ENCODE measurements at places on chromosomes 4 and X.

DNA sequence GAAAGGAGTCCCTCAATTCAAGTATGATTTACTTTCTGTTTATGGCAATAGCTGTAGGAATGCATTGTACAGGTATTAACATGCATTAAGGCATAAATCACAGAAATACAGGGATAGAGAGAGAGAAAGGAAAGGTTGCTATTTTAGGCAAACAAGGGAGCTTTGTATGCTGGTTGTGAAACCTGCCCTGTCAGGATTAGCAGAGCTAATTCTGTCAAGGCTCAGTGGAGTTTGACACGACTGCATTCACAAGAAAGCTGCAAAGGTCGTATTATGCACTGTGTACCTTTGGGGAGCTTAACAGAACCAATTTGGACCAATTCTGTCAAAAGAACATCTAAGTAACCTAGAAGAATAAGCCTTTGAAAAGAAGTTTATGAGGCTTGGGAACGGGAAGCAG is 239.3 kb downstream of the GRIA2 start:
- DNase-seq = no peak

GRCh38 chrX:389021-389441 is 2.3 kb upstream of the PPP2R3B start:
- no peak for DNase-seq

DNA sequence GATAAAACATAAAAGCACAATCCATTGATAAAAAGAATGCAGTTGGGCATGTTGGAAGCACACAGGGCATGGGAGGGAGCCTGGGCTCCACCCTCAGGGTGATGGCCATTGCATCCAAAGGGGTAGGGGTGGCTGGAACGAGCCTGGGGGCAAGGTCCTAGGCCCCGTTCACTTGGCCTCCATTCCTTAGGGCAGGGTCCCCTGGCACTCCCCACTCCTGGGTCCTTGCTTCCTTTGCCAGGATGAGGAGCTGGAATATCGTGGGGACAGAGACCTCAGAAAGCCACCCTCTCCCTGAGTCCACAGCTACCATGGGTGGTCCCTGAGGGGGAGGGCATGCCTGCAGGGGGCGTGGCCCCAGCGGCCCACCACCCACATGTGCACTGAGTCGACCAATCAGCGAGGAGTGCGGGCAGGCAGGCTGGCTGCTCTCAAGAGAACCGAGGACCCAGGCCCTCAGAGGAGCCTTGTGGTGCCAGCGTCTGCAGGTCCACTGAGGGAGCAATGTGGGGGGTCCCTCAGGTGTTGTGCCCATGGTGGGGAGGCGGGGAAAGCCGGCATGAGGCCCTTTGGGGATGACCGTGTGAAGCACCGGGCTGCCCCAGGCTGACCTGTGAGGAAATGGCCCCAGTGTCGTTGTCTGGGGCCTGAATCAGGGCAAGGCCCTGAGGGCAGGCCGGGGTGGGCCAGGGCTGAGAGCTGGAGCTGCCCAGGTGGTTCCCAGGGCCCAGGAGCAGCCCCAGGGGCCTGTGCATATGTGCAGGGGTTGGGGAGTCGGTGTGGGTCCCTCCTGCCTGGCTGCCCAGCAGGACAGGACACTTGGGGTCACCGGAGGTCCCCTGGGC is 78.6 kb upstream of the AMELX start:
- DNase-seq = no peak

DNA sequence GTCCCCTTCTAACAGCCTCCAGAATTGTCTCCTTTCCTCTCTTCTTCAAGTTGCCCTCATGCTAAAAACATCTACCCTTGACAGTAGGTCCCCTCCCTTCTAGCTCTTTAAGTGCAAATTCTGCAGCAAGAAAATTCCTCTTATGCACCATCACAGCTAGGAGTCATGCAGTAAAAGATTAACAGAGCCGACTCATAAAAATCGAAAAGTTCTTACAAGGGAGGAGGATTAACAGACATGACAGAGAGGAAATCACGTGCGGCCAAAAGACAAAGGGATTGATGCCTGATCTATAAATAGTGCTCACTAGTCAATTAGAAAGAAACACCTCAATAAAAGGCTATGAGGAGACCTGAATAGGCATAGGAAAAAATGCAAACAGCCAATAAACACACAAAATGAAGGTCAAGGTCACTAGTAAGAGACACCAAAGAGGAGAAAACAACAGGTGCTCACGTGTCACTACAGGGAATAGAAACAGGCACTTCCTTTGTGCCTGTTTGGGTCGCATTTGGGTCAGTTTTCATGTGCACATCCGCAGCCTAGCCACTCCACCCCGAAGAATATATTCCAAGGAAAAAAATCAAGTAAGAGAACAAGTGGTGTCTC is 3.4 kb downstream of the RNF212 start:
- DNase-seq = no peak

DNA sequence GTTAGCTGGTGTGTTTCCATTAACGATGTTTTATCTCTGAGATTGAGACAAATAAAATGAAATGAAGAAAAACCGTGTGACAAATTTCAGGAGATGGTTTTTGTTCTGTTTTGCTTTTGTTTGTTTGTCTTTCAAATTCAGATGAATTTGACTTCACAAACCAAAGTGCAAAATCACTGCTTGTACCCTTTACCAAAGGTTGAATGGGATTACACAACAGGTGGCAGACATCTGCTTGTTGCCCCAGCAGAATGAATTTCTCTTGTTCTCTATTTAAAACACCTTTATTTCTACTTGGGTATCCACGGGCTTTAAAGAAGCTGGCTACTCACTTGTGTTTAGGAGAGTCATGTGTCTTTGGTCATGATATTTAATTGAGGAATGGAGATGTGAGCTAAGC is 239.7 kb upstream of the CLNK start:
- DNase-seq = no peak

DNA sequence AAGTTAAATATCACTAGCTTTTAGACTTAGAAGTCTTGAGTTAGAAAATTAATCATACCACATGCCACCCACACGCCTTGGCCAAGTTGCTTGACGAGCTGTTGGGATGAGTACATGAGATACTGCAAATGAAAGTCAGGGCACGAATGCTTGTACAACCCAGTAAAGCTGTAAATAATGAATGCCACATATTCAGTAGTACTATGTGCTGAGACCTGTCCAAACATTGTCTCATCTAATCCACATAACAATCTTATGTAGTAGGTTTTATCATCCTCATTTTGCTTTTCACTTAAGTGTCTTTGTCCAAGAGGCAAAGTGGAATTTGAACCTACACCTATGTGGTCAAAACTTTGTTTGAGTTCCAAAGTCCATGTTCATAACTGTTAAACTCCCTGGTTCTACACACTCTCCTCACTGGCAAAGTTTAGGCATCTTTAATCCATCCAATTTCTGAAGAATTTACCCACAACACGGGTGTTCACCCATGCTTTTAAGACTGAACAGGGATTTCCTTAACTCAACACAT is 74.1 kb downstream of the LDB2 start:
- no peak for DNase-seq

DNA sequence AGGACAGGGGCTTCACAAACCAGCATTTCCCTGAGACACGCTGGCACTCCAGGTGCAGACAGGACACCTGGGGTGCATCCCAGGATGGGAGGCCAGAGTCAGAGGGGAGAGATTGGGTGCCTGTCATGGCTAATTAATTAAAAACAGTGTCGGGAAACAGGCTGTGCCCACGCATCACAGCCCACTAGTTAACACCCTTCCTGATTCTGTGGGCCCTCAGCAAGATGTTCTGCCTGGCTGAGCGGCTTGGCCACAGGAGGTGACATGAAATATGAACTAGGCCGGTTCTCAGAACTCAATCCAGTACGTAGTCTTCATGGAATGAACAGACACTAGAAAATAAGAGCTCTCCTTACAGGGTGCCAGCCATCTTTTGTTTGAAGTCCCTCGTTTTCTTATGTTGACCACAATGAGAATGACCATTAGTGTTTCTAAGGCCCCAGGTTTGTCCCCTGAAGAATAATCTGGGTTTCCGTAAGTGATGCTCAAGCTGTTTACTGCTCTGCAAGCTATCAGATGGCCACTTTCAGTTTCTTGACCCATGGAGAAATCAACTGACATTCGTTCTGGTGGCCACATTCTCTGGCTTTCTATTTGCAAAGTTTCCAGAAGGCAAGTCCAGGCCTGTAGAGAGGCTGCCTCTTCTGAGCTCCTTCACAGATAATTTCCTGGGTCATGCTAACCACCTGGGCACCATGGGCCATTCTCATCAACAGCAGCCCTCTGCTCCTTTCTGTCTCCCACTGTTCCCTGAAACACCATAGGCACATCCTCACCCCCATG is 72.3 kb downstream of the SLC34A2 start:
- DNase-seq = no peak

GRCh38 chrX:128975745-128976144 is 547.5 kb downstream of the SMARCA1 start:
- DNase-seq = peak; percentile 53

GRCh38 chr4:140819610-140820009 is 63.4 kb upstream of the TBC1D9 start:
- no peak for DNase-seq

GRCh38 chr4:159855731-159856130 is 752.9 kb downstream of the RAPGEF2 start:
- DNase-seq = no peak

- DNase-seq = no peak
These were observed 263.7 kb upstream of the ARX start for GRCh38 chrX:25279510-25279909.

- no peak for DNase-seq
These were observed 42.7 kb downstream of the LHFPL1 start for GRCh38 chrX:112636951-112637581.

GRCh38 chrX:47564438-47565085 is 3.6 kb downstream of the ARAF start:
- no peak for DNase-seq

GRCh38 chr4:186918466-186918865 is 194.8 kb upstream of the FAT1 start:
- DNase-seq = no peak

- DNase-seq = no peak
These were observed 1.2 kb downstream of the C4orf50 start for GRCh38 chr4:6017030-6017429.

- no peak for DNase-seq
These were observed 5.6 kb downstream of the OTC start for GRCh38 chrX:38357747-38358673.

- DNase-seq = no peak
These were observed 415.2 kb downstream of the TRIML1 start for GRCh38 chr4:188554413-188554812.

- DNase-seq = no peak
These were observed 21.4 kb upstream of the FAM9B start for GRCh38 chrX:9055354-9055753.

DNA sequence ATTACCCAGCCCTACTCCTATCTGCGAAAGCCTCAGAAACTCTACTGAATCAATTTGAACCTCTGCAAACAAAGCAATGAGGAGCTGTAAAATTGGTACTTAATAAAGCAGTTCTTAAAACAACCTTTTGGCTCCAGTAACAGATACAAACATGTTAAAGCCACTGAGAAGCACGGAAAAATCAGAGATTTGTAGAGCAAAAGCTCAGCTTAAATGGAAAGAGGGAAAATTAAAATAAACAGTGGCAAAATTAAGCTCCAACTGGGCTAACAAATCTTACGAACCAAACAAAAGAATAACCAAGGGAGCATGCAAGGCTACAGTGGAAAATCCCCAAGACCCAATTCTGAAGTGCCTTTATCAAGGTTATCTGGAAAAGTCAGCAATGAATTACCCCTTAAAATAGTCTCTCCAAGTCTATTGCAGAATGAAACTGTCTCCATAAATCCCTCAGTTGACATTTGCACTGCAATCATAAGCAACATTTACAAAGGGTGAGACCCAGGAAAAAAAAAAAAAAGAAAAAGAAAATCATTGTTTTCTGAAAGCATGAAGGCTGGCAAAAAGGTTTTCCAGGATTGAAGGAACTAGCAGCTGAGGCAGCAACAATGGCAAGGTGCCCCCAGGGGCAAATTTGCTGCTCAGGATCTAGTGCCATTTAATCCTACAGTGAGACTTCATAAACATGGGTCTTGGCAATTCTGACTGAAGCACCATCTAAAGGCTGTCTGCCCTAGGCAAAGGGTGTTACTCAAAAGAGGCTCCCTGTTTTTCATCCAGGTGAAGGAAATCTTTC is 40.1 kb downstream of the USP46 start:
- DNase-seq = no peak

DNA sequence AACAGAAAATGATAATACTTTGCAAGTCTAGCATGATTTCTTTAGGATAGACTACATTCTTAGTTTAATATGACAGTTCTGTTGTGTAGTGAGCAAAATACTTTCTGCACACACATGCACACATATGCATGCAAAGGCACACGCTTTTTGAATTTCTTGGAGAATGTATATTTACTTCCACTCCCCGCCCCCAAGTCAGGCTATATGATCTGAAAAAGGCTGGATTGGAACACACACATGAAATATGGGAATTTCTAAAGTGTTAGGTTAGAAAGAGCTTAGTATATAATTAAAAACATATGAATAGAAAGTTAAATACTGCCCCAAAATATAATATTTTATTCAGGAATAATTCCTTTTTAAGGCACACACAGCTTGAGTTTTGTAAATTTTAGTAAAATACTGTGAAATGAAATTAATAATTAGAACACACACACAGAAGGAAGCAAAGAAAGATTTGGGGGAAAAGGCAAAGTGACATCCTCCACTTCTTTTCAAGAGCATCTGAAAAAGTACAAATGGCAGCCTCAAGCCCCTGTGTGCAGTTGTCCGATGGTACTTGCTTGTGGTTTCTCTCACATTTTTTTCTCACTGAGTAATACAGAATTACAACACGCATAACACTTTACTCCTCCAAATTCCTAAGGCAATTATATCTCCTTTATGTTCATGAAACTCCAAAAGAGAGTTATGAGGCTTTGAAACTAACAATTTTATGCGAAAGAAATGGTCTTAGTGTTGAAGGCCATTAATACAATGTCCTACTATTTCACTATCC is 228.9 kb upstream of the ETNPPL start:
- no peak for DNase-seq

DNA sequence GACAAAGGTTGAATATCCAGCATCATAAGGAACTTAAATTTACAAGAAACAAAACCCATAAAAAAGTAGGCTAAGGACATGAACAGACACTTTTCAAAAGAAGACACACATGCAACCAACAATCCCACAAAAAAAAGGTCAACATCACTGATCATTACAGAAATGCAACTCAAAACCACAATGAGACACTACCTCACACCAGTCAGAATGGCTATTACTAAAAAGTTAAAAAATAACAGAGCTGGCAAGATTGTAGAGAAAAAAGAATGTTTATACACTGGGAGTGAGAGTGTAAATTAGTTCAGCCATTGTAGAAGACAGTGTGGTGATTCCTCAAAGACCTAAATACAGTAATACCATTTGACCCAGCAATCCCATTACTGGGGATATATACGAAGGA is 474.7 kb downstream of the TRIML1 start:
- DNase-seq = no peak

DNA sequence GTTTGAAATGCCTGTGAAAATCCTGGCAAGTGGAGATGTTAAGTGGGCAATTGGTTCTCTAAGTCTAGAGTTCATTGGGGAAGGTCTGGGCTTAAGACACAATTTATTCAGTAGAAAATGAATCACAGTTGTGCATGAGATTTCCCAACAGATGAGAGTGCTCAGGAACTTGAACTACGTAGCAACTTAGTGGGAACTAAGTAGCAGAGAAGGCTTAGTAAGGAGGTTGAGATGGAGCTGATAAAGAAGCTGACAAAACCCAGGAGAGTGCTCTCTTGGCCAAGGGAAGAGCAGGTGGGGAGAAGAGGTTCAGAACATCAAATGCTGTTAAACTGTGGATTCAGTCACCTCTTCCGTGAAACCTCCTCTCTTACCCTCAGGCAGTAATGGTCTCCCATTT is 33.0 kb downstream of the AFF1 start:
- DNase-seq = no peak

GRCh38 chr4:141195095-141195707 is 25.5 kb upstream of the ZNF330 start:
- DNase-seq = no peak

- no peak for DNase-seq
These were observed 345.7 kb upstream of the HS3ST1 start for GRCh38 chr4:11774346-11774745.

All from Peyer's patch (tissue), 4 donors.